ENCODE measurements at places on chromosomes 5 and 9. TPM values are rescaled to one million over a fixed set of nuclear protein-coding genes. Genes with fewer than 3 reads are reported as not detected.

DNA sequence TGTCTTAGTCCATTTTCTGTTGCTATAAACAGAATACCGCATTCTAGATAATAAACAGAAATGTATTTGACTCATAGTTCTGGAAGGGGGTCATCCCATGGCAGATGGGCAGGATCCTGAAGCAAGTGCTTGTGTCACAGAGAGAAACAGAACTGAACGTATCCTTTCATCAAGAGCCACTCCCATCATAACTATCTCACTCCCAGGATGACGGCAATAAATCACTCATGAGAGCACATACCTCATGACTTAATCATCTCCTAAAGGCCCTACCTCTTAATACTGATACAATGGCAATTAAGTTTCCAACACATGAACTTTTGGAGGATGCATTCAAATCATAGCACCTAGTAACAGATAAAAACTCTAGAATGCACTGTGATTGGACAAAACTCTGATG lies 142.9 kb downstream of the CAMK4 start:
- H3K4me3 ChIP-seq: no peak overlapping the region
- H3K4me1 ChIP-seq: peaks cover 42% of the 10 kb centered on the region
- no peak for DNase-seq

The SLC6A3 gene
- total RNA-seq: not detected

The RC3H2 gene
- 20.2 TPM for total RNA-seq

DNA sequence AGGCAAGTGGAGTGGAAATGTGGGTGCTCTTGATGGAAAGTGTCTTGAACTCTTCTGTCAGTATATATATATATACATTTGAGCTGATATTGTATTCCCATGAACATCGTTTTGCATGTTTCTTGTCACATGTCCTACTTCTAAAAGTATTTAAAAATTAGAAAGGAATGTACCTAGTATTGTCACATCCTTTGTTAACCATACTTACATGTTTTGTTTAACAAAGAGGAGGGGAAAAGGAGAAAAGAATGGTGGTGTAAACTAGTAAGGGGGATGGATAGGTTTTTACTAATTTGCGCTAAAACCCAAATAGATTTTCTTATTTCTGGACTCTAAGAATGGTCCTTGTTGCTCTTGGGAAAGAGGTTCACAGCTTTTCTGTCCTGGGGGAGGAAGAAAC lies 181.7 kb downstream of the GOLPH3 start:
- no peaks in the 10 kb centered on the region for H3K27me3 ChIP-seq
- no peaks in the 10 kb centered on the region for H3K36me3 ChIP-seq
- DNase-seq: no peak
- no peak overlapping the region for H3K4me3 ChIP-seq
- peaks cover 9% of the 10 kb centered on the region for H3K4me1 ChIP-seq

The DIPK1B gene
- total RNA-seq: not detected

- no peak overlapping the region for H3K4me3 ChIP-seq
- no peak overlapping the region for H3K27ac ChIP-seq
- no peaks in the 10 kb centered on the region for H3K36me3 ChIP-seq
- H3K27me3 ChIP-seq: no peaks in the 10 kb centered on the region
These were observed 75.3 kb downstream of the ARHGAP26 start for GRCh38 chr5:142845402-142845921.

The WNT8A gene
- not detected for total RNA-seq

GRCh38 chr9:128106940-128107467 lies 20.5 kb downstream of the PTGES2 start:
- H3K27me3 ChIP-seq: no peaks in the 10 kb centered on the region
- H3K27ac ChIP-seq: no peak overlapping the region
- DNase-seq: no peak
- H3K4me3 ChIP-seq: no peak overlapping the region
- peaks cover 24% of the 10 kb centered on the region for H3K36me3 ChIP-seq
- H3K4me1 ChIP-seq: peaks cover 21% of the 10 kb centered on the region

The TSSK1B gene
- not detected for total RNA-seq

DNA sequence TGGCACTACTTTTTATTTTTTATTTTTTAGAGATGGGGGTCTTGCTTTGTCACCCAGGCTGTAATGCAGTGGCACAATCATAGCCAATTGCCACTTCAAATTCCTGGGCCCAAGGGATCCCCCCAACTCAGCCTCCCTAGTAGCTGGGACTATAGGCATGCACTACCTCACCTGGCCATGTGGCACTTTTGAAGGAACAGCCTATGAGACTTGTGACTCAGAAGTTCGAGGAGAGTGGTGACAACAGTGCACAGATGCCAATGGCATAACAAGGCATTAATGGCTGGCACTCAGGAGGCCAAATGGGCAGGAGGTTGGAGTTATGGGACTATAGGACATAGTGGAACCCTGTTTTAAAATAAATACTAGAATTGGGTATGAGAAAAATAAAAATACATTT lies 33.7 kb downstream of the ANKRD31 start:
- no peaks in the 10 kb centered on the region for H3K27me3 ChIP-seq
- no peaks in the 10 kb centered on the region for H3K36me3 ChIP-seq

The ADCY2 gene
- total RNA-seq: not detected

The SPINK6 gene
- not detected for total RNA-seq

- H3K4me1 ChIP-seq: no peaks in the 10 kb centered on the region
- H3K36me3 ChIP-seq: no peaks in the 10 kb centered on the region
- DNase-seq: no peak
- H3K27ac ChIP-seq: no peak overlapping the region
- H3K4me3 ChIP-seq: no peak overlapping the region
- H3K27me3 ChIP-seq: no peaks in the 10 kb centered on the region
These were observed 20.4 kb upstream of the UBAP1 start for GRCh38 chr9:34158362-34158869.

DNA sequence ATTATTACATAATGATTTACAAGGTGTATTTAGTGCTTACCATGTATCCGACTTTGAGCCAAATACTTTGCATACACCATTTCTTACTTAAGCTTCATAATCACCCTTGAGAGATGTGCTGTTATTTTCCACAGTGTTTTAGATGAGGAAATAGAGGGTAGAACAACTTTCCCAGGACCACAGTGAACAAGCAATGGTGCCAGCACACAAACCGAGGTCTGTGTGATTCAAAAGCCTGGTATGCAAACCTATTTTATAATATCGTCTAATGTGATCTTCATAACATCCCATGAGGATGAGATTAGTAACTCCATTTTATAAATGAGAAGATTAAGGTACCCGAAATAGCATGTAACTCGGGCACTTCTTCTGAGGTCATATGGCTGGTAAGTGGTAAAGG lies 294.7 kb downstream of the NSG2 start:
- no peak for DNase-seq
- H3K36me3 ChIP-seq: no peaks in the 10 kb centered on the region
- H3K27ac ChIP-seq: no peak overlapping the region
- no peak overlapping the region for H3K4me3 ChIP-seq

Data from activated naive CD4-positive, alpha-beta T cell treated with anti-CD3 and anti-CD28 coated beads for 36 hours (primary cell).